ENCODE measurements at places on chromosomes 2 and 18.

- DNase-seq: no peak
Observed at GRCh38 chr2:155157065-155157464, 458.6 kb downstream of the KCNJ3 start.

DNA sequence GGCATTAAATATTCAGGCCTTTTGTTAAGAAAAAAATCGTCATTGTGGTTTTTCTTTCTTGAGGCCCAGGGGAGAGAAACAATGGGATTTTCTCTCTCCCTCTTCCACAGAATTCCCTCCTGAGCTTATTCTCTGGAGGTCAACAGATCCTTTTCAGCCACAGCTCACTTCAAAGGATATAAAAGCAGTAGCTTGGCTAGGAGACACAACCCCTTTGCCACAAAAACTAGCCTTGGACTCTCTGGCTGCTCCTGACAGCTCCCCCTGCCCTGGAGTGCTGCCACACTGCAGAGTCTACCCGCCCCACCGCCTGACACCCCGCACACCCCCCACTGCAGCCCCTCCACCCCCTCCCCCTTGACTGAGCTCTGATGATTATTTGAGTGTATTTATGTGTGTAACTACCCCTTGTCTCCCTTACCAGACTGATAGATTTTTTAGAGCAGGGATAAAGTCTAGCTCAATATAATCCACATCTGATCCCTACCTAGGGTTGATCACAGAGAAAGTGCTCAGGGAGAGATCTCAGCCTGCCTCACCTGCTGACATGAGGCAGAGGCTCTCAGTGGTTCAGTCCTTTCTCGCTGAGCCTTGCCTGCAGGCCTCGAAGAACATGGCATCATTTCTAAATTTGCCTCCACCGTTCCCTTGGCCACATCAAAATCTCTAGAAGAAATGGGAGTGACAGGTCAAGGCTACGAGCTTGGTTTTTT lies 132.2 kb upstream of the SP5 start:
- no peak for DNase-seq

DNA sequence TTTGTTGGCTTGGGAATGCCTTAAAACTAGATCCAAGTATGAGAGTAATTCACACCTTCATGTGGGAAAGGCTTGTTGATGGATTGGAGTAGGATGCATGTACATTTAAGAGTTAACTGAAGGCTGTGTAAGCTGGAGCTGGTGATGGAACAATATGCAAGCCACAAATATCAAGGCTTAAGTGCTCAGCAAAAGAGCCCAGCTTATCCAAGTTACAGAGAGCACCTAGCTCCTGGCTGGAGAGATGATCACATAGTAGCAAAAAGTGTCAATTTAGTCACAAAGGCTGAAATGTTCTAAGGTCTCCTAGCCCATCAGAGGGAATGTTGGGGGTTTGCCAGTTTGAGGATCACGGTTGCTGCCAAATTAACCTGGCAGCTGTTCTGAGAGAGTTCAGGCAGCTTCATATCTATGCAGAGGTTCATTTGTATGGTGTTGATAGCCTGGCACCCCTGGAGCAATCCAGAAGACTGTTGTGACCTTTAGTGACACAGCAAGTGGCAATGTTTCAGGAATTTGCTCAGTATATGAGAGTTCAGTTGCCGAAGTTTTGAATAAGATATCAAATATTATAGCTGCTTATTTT lies 228.2 kb downstream of the DOK6 start:
- DNase-seq: no peak

GRCh38 chr2:213766062-213766461 lies 481.8 kb downstream of the SPAG16 start:
- DNase-seq: no peak

GRCh38 chr2:186714611-186715010 lies 20.8 kb downstream of the FAM171B start:
- DNase-seq: no peak

DNA sequence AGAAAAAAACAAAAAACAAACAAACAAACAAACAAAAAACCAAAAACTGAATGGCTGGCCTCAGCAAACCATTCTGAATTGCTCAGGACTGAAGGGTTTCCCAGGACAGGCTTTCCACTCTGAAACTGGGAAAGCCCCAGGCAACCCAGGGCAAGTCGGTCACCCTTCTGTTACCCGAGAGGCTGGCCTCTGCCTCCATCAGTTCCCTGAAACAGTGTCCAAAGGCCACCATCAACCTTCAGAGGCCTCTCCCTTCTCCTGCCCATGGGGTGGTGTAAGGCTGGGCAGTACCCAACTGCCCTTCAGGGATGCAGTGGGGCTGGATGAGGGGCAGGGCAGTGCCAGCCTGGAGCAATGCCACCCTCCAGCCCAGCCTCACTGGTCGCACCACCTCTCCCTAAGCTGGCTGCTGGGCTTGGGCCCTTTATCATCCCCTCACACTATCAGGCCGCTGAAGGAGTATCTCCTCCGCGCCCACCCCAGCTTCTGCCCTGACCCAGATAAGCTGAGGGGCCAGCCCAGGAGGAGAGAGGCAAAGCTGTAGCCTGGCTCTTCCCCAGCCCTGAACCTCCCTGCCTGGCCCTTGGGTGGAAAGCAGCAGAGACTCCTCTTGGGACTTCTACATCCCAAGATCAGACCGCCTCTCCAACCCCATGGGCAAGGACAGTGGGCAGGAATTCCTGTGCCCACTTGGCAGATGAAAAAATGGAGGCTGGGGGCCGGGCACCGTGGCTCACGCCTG lies 35.9 kb downstream of the ZFP36L2 start:
- no peak for DNase-seq

DNA sequence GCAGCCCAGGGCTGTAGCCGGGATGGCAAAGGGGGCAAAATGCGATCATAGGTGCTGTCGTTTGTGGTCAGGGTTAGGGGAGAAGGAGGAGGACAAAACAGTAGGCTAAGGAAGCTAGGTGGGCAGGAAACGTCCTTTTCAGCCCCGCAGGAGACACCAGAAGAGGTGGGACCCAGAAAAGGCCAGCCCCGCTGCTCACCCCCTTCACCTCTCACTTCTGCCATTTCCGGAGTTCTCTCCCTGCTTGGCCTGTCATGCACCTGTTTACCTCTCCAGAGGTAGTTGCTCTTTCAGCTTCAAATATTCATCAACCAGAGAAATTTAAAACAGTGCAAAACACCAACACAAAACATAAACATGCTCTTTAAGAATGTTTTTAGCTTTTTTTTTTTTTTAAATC lies 849 bp downstream of the AQP4 start:
- no peak for DNase-seq

- no peak for DNase-seq
Observed at GRCh38 chr2:19932928-19933327, 31.1 kb upstream of the TTC32 start.

- DNase-seq: no peak
Observed at GRCh38 chr18:70200286-70200685, 5.2 kb downstream of the RTTN start.

DNA sequence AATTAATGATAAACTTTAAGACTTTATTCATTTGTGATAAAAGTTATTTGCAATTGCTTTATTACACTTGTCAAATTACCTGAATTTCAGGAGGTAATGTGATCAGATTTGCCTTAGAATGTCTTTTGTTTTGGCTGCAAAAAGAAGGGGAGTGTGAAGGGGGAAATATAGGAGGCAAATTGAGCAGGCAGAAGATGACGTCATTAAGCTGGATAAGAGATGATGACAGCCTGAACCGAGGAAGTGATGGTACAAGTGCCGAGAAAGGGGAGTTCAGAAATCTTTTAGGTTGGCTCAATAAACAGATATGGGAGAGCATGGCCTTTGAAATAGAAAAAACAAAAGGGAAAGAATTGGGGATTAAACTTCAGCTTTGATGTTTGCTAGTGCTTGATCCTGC lies 73.0 kb upstream of the TTN start:
- DNase-seq: no peak

DNA sequence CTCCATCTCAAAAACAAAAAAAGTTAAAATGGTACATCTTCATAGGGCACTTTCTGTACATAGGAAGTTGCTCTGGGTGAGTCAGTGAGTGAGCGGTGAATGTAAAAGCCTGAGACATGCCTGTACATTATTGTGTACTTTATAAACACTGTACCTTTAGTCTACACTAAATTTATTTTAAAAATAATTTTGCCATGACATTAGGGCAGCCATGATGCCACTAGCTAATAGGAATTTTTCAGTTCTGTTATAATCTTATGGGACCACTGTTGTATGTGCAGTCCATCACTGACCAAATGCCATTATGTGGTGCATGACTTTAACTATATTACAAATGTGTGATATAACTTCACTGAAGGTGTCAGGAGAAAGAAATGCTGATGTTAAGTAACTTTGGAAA lies 11.0 kb upstream of the TXNDC2 start:
- DNase-seq: no peak

DNA sequence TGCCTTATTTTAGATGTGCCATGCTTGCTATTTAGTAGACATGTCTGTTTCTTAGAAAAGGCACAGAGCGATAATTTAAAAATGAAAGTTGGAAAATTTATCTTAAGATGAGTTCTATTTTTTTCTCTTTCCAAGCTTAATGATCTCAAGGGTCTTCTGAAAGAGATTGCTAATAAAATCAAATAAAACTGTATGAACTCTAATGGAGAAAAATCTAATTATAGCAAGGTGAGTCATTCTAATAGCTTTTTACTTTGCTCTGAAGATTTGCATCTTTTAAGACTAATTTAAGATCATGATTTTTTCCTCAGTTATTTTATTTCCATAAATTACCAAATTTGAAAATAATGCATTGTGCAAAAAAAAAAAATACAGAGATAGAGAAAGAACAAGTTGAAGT lies 36.1 kb upstream of the SPP2 start:
- no peak for DNase-seq

- DNase-seq: no peak
Observed at GRCh38 chr18:49071317-49071716, 120.6 kb upstream of the SMAD7 start.

DNA sequence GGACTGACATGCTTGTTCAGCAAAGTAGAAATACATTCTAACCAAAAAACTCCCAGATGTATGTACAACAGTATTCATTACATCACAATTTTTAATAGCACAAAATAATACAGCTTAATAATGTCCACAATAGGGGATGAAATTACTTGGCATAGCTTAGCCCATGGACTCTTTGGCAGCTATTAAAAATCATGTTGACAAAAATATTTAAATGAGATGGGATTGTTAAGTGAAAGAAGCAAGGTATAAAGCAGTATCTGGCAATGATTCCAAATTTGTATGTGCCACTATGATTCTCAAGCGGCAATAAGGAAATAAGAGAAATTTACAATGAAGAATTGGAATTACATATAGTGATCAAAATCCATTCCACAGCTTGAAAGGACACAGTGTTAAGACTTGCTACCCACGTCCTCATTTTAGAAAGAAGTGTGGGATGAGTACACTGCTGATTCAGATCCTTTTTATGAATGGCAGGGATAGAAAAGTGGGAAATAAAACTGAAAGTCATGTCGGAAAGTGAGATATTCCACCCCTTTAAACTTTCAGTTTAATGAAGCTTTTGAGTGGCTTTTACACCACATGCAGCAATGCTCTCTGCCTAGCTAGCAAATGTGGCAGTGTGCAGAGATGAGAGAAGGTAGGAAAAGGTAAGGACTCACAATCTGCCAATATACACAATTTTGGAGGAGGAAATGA lies 2.4 kb downstream of the GAREM1 start:
- no peak for DNase-seq

GRCh38 chr2:224319750-224320149 lies 82.2 kb downstream of the FAM124B start:
- no peak for DNase-seq

DNA sequence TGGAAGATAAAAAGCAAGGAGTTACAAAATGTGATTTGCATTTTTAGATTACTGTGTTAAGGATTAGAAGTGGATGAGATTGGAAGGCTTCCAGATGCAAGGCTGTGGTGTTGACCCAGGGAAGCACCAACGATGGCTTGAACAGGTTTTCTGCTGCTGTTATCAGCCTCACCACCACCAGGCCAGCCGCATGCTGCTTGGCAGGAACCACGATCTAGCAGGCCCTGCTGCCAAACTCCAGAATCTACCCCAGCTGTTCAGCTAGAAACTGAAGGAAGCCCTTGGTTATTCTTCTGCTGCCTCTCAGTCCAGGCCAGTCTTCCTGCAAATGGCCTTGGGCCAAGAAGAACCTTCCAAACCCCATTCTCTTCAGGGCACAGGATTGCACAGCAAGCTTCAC lies 133.9 kb downstream of the MTCL1 start:
- DNase-seq: no peak

DNA sequence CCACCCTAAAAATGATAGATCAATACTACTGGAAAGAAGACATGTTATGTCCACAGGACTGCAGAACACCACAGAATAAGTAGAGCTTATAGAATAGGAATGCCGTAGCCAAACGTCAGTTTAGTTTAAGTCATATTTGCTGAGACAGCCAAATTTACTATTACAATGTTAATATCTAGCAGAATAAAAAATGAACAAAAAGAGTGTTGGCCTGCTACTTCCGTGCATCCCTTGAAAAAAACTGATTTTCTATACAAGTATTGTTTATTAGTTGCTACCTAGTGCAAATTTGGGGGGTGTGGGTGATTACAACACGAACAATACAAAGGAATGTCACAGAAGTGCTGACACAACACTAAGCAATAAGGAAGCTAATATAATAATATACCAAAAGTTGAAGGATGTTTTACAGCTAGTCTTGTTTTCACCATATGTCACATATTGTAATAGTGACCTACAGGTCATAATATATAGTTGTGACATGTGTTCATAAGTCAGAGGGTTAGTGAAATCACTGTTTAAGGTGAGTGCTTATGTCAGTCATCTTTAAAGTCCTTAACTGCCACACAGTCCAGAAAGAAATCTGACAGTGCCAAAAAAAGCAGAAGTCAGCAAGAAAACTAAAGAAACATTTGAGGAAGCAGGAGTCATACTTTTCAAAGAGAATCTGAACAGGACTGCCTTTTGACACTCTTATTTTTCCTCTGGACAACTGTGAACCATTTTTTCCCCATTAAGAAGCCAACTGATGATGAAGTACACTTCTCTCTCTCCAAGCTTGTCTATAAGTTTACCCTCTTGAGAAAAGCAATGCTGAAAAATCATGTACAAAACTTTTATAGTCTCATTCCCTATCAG lies 376.4 kb downstream of the ZEB2 start:
- DNase-seq: no peak

DNA sequence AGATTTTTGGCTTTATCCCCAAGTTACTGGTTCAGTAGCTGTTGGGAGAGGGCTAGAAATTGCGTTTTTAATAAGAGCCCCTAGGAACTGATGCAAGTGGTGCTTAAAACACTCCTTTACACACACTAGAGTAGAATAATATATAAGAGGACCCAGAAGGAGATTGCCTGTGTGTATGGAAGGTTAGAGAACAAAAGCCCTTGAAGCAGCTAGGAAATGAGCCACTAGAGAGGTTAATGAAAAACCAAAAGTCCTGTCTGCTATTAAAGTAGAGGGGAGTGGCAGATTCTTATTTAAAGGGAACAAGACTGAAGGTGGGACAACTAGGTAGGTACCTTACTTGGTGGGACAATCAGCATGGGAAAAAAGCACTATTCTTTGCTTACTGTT lies 14.4 kb upstream of the SLC39A10 start:
- no peak for DNase-seq

GRCh38 chr2:239273280-239274234 lies 127.3 kb downstream of the HDAC4 start:
- DNase-seq: no peak

Data from T-helper 17 cell (primary cell).